Vagina (tissue), 2 donors: ENCODE measurements at places on chromosomes 1 and 21.

DNA sequence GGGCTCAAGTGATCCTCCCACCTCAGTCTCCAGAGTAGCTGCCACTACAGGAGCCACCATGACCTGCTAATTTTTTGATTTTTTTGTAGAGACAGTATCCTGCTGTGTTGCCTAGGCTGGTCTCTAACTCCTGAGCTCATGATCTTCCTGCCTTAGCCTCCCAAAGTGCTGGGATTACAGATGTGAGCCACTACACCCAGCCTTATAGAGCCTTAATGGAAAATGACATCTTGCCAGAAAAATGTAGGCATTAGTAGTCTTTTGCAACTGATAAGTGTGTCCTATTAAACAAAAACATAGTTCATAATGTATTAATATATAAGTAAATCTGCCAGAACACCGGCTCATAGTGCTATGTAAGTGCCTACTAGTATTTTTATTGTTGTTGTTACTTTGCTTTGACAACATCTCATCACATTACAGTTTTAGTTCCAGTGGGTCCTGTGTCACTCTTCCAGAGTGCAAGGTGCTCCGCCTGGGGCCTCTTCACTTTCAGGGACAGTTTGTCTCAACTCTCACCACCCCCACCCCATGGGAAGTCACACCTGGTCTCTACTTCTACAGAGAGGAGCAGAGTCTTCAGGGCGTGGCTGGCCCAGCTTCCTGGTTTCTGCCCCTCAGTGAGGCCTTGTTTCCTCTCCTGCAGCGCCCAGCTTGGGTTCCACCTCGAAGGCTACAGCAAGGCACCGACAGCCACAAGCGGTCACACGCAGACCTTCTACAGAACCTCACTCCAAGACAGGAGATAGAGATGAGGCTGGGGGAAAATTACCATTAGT is 30.1 kb downstream of the RHOU start:
- no peak for DNase-seq

- DNase-seq = no peak
Measured at GRCh38 chr1:217137210-217137881, 414.1 kb upstream of the ESRRG start.

DNA sequence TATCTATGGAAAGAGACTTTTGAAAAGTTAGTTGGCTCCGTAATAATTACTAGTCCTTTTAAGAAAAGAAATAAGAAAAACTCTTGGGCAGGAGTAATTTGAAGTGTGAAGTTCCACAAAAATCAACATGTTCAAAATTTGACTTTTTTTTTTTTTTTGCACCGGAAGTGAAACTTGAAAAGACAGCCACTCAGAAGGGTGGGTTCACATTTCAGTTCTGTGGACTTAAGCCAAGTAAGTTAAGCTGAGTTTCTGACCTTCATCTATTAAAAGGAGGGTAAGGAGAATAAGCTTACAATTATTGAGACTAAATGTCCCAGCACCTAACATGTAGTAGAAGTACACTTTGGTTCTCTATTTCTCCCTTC is 11.0 kb downstream of the RO60 start:
- no peak for DNase-seq

GRCh38 chr1:150973836-150974579 is 627 bp downstream of the CERS2 start:
- no peak for DNase-seq

DNA sequence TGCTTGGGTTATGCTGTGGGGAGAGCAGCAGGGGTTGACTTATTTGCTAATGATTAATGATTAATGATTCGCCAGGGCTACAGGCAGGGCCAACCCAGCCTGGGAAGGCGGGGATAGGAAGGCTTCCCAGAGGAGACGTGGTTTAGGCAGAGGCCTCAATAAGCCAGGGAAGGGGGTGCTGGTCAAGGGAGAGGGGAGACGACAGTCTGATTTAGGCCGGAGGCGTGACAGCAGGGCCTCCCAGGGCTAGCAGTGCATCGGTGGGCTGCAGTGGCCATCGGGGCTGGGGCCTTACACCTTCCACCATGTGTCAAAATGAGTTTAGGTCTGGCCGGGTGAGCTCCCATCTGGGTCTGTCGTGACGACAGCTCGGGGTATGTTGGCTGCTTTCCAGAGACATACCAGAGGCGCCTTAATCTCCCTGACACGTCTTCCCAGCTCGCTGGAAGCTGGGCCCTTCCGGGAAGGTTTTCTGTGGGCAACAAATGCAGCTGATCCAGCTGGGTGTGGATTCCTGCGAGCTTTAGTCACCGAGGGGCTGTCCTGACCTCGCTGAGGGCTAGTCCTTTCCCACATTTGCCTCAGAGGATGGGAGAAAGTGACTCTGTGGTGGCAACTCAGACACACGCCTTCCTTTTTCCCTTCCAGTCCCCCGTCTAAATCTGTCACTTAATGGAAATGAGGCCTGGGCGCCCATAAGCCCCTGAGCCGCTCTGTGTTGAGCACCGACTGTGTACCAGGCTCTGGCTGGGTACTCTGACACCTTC is 3.7 kb upstream of the SLC1A7 start:
- DNase-seq = no peak

DNA sequence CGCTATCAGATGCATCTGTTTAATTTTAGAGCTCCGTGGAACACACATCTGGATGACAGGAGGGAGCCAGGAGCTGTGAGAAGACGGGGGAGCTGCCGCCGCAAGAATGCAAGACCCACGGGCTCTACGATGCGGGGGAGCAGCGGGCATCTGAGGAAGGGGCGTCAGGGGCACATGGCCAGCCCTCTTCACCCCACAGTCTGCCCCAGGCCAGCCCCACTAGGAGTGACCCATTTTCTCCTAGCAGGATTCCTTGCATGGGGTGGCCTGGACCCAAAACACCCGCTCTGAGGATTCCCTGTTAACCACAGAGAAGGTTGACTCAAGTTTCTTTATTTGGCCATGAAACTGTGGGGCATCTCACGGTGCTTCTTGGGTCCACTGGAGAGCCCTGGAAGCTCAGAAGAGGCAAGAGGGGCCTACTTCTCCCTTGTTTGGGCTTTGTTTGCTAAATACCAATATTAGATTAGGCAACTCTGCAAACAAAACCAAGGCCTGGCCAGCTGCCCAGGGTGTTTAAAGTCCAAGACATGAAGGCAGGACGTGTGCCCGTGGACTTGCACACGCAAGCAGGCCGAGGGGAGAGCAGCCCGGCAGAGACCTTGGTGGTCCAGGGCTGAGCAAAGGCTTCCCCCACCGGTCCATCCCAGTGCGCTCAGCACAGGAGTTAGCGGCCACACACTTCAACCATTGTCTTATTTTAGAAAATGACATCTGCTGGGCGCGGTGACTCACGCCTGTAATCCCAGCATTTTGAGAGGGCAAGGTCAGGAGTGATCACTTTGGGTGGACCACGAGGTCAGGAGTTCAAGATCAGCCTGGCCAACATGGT is 89.8 kb downstream of the DHRS3 start:
- no peak for DNase-seq

GRCh38 chr1:116020668-116021272 is 44.5 kb downstream of the SLC22A15 start:
- no peak for DNase-seq

DNA sequence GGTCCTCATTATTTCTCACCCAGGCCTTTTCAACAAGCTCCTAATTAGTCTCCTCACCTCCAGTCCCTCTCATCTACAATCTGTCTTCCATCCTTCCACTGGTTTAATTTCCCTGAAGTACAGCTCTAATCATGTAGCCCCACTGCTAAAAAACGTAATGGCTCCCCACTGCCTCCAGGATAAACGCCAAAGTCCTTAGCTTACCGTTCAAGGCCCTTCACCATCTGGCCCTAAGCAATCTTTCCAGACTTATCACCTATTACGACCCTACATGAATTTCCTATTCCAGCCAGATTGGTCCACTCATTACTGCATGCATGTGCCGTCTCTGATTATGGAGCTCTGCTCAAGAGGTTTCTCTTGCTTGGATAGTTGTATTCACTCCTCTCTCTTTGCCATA is 83.1 kb upstream of the DAB1 start:
- DNase-seq = no peak

GRCh38 chr1:220164517-220164916 is 70.6 kb downstream of the IARS2 start:
- no peak for DNase-seq
